Right lobe of liver (tissue), 6 donors: ENCODE measurements at places on chromosomes 16 and 17.

- no peak for DNase-seq
Measured at GRCh38 chr16:23535901-23536300, 21.2 kb downstream of the EARS2 start.

DNA sequence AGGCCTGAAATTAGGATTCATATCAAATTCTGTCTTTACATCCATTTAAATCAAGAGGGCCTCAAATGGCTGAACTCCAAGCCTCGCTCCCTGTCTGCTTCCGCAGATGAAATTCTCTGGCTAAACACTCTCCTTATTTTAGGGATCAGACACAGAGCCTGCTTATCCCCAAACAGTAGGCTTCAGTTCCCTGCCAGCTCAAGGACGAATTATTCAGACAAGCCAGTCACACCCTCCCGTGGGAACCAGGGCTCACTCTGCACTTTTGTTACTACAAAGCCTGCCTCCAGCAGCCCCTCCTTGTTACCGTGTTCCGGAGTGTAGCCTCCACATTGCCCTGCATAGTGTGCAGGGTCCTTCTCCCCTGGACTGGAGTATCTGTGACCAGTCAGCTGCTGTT, 46.6 kb upstream of the LCMT1 start:
- no peak for DNase-seq

DNA sequence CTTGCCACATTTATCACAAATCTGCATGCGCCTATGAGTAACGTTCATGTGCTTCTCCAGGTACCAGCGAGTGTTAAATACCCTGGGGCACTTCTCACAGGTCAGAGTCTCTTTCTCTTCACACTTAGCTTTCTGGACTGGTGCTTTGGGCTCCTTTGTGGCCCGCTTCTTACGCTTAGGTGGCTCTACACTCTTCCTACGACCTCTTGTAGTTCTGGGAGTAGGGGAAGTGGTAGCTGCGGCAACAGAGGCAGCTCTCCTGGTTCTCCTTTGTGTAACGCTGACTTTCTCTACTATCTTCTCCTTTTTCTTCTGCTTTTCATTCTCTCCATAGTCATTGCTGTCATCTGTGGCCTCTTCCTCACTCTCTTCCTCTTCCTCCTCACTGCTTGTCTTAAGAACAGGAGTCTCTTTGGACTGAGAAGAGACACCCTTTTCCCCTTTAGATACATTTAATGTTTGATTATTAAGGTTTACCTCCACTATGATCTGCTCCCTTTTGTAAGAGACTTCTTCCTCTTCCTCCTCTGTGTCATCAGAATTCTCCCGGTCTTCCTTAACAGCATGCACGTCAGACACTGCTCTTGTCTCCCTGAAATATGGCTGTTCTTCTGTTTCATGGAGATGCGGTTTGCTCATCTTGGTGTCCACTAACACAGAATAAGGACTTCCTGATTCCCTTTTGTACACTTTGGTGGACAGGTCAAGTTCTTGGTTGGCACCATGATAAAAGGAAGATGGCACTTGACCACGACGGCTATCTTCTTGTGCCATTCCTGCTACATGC, 45.0 kb downstream of the ZNF652 start:
- DNase-seq, result no peak

DNA sequence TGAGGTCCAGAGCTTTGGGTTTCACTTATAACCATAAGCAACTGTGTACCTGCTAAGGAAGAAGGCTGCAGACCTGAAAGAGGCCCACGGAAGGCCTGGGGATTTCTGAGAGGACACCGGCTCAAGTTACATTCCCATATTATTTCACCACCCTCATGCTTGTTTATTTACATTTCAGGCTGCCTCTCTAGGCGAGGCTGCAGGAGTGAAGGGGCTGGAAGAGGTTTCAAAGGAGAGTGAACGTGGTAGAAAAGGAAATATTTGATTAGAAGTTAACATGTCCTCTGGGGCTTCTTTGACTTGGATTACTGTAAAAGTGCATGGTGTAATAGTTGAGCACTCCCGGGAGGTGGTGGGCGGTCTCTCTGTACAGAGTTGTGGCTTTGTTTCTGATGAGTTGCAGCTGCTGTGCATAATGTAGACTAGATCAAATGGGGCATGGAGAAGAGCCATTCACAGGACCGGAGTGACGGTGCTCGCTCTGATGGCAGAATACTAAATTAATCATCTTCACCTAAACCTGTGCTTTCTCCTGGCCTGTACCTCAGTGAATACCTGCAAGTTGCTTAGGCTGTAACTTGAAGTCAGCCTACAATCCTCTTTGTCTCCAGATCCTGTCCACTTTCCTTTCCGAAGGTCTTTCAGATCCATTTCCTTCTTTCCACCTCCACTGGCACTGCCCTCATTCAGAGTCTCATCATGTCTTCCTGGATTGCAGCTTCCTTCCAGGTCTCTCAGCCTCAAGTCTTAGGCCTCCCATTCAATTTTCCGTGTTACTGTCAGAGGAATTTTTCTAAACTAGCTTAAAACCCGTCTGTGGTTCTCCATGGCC, 1.9 kb upstream of the CPD start:
- no peak for DNase-seq

GRCh38 chr17:33972763-33973162, 282.3 kb upstream of the CCL2 start:
- no peak for DNase-seq

DNA sequence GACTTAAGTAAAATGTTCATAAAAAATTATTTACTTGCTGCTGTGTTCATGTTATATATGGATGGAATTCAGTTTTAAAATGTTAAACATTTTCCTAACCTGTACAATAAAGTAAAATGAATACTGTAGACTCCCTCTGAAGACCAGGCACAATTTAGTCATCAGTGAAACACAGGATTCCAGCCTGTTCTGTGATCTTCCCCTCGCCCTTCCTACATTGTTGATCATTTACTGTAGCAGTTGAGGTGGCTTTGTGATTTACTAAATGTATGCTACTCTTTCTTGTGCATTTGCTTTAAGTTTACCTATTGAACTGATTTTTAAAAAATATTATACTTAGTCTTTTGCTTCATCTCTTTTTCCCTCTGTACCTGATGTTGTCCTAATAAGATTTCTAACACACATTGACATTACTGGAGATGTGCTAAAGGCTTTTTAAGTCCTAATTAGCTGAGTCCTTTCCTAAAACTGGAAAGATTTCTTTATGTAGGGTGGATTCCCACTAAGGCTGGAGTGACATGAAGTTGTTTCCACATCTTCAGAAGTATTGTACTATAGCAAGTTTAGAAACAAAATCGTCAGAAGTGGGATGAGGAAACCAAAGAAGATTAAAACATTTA, 38.1 kb downstream of the PHKB start:
- DNase-seq, result no peak

GRCh38 chr16:57479205-57479975, 6.9 kb downstream of the DOK4 start:
- no peak for DNase-seq

DNA sequence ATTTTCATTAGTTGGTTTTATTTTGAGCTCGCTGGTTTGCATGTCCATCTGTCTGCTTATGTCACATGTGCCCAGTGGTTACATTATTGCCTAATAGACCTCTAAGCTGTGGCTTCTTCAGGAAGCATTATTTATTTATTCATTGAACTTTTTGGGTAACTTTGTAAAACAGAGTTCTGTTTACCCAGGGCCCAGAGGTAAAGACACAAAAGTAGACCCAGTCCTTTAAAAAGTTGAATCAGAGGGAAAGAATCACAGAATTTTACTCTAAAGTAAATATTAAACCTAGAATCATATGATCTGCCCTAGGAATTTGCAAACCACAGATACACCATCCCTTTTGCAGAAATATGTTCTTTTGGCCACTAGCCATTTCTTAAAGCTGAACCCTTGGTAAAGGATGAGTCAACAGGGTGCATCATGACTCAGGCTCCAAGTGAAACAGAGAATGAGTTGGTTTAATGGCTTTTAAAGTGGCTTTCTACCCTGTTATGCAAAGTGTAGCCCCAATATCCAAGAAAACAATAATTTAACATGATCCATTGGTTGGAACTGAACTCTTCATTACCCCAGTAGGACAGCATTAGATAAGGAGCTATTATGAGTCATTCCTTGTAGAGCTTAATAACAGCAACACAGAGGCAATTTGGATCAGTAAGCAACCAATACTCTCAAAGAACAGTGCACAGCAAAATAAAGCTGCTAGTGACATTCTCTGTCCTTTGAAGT, 236.3 kb downstream of the KCNJ2 start:
- no peak for DNase-seq

GRCh38 chr17:3982541-3983017, 18.3 kb upstream of the ATP2A3 start:
- DNase-seq, result peak; percentile 33

DNA sequence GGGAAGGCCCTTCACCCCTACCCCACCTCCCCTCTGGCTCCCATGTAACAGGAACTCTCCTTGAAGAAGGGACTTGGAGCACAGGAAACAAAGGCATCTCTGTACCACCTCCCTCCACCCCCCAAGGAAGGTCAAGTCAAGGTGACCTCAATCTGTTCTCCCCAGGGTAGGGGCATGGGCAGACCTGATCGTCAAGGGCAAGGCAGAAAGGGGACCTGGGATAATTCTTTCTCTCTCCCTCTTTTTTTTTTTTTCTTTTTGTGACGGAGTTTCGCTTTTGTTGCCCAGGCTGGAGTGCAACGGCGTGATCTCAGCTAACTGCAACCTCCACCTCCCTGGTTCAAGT, 4.3 kb upstream of the STAT5A start:
- no peak for DNase-seq

DNA sequence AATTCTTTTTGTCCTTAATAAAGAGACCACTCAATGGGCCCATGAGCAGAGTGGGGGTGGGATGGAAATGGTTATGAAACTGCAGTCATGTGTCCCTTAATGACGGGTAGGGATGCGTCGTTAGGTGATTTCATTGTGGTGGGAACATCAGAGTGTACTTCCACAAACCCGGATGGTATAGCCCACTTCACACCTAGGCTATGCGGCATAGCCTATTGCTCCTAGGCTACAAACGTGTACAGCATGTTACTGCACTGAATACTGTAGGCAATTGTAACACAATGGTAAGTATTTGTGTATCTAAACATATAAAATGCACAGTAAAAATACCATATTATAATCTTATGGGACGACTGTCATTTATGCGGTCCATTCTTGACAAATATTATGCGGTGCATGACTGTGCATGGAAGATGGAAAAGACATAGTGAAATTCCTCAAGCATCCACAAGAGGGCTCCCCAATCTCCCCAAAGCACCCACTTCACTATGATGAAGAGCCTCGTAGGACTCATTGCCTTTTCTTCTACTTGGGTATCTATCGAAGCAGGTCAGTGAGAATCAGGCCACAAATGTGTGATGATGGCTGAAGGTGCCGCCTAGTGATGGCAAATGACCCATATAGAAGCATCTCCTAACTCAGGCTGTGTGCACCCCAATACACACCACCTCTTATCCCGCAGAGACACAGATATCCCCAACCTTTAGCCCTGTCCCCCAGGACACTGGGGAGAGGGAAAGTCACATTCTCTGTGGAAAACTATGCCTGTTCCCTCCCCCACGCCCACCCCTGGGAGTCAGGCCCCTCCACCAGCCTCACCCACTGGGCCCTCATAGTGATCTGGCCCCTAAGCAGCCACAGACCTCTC, 43.5 kb downstream of the TBX21 start:
- no peak for DNase-seq

DNA sequence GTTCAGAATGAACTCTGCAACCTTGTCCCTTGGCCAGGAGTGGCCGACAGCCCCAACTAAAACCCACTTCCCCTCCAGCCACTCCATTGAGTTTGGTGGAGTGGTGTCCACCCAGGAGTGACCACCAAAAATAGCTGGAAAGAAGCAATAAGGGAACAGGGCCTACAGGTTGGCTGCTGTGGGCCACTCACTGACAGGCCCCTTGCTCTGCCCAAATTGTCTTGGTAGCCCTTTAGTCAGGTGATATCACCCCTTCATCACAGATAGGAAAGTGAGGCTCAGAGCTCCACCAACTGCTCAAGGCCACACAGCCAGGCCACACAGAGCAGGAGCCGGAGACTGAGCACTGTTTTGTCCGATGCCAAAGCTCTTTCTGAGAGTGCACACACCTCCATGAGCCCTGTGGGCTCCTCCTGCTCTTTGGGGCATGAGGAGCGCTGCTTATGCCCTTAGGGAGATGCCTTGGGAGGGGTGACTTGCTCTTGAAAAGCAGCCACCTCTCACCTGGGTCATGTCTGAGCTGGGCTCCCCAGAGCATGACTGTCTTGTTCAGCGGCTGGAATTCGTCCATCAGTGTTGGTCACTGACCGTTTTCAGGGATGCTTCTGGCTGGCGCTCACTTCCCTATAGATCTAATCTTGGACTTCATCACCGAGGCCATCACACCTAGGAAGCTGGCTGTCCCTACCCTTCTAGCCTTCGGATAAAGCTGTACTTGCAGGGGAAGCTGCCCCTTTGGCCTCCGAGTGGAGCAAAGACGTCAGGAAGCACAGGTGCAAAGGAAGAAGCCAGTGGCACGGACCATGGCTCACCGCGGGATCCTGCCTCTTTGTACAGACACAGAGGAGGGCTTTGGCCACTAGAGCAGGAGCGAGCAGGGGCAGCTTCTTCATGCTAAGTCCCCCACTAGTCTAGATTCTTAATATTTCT, 186.0 kb upstream of the ZNF469 start:
- DNase-seq, result no peak

DNA sequence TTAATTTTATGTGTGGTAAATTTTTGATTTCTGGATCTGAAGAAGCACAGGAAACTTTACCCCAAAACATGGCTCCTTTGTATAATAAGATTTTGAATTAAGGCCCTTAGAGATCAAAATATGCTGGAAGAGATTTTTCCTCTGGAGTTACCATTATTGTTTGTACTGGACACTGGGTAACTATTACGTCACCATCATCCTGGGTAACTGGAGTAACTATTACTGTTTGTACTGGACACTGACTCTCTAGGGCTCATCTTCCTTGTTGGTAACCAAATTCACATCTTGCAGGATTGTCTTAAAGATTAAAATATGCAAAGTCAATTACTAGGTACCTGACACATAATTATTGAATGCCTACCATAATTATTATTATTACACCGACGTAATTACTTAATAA, 593.8 kb upstream of the GOT2 start:
- no peak for DNase-seq

- DNase-seq, result no peak
Measured at GRCh38 chr16:53848950-53849349, 145.0 kb downstream of the FTO start.

DNA sequence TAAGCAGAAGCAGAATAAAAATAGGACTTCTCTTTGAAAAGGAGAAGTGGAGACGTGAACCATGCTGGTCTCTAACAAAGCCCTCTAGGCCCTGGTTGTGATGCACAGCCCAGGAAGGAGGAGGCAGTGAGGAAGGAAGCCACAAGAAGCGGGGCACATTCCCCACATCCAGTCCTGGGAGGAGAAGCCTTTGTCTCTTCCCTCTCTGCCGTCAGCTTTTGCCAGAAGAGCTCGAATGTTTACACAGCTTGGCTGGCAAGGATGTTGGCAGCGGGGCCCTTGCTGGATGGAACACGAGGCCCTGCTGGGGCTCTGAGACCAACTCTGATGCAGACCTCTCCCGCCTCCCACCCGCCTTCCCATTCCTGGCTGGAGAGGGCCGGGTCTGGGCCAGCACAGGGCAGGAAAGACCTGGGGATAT, 91.3 kb downstream of the MAF start:
- DNase-seq, result peak; percentile 60

DNA sequence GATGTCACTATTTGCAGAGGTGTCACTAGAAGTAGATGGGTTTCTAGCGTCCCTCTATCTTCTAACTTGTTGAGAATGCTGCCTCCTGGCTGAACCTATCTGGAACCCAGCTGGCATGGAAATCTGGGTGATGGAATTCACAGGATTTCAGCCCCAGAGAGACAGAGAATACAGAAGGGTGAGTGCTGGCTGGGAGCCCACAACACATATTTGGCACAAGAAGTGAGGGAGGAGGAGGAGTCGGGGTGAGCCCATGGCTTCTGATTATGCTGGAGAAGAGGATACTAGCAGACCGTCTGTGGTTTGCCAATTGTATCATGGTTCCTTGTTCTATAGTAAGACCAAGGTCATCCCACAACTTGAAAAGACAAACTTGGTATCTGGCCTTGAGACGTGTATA, 557.8 kb upstream of the SALL1 start:
- no peak for DNase-seq
